ENCODE measurements at places on chromosomes 7 and 10.

DNA sequence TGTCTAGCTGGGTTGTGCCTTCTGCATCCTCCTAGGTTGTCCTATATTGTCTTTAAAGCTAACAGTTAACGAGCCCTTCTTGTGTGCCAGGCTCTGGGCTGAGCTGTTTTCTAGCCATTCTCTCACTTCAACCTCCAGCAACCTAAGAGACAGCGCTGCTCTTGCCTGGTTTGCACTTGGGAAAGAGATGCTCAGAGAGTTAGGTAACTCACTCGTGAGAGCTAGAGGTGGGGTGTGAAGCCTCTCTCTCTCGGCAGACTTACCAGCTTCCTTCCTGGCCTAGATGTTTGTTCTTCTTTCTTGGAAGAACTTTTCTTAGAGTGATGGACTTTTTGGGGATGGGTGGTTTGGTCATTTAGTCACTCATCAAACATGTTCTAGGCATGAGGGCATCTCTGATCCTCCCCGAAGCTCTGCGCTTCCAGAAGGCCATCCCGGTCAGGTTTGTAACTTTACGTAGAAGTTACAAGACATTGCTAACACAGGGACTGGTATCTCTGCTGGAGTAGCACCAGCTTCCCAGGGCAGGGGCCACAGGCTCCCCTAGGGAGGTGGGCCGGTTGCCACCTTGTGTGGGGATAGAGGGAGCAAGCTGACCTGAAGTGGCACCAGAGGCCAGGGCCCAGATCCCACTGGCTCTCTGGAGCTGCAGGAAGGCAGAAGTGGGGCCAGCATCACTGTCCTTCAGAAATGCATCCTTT lies 14.3 kb downstream of the TSPAN15 start:
- DNase-seq: no peak

GRCh38 chr7:95871075-95871848 lies 98.9 kb downstream of the DYNC1I1 start:
- DNase-seq: no peak

DNA sequence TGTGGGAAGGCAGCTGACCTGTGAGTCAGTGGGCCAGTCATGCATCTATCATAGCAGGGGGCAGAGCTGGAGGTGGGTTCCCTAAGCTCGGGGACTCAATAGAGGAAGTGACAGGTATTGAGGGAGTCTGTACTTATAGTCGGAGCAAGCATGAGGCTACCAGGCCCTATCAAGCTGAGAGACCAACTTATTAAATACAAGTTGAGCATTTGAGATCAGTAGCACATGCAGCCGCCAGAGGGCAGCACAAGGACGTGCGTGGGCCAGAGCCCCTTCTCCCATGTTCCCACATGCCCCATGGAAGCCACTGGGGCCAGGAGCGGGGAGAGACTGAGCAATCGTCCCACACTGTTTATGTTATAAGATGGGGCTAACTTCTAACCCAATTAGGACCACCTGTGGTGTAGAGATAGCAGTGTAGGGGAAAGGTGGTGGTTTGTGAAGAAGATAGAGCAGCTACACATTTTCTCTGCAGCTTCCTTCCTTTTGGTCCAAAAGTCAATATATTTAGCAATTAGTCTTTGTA lies 13.0 kb upstream of the STK31 start:
- DNase-seq: peak; percentile 15

DNA sequence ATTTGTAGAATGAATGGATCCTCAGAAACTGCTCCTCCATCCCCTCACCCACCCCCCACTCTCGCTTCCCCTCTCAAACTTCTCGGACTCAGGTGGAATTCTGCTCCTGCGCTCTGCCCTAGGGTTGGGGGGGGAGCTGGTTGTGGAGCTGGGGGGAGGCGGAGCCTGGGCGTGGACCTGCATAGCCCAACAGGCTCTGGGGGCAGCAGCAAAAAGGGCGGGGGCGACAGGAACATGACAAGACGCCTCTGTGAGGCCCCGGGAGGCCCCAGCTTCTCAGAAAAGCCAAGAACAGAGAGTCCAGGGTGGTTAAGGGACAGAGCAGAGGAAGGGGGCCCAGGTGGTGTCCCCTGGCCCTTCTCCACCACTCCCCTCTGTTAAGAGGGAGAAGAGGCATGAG lies 3.5 kb downstream of the TSC22D4 start:
- DNase-seq: peak; percentile 16

DNA sequence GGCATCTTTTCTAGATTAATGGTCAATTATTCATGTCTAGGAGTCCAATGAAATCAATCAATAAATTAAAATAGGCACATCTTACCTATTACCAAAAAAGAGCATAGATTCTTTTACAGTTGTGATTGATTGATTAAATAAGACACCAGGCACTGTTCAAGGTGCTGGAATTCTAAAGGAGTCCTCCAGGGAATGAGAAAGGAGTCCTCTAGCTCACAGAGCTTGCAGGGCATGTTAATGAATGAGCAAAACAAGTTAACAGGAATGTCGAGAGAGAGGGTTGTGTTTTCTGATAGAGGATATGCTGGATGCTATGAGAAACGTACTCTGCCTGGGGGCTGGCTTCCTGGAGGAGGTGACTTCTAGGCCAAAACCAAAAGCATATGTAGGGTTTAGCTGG lies 191.4 kb downstream of the BMPER start:
- no peak for DNase-seq

DNA sequence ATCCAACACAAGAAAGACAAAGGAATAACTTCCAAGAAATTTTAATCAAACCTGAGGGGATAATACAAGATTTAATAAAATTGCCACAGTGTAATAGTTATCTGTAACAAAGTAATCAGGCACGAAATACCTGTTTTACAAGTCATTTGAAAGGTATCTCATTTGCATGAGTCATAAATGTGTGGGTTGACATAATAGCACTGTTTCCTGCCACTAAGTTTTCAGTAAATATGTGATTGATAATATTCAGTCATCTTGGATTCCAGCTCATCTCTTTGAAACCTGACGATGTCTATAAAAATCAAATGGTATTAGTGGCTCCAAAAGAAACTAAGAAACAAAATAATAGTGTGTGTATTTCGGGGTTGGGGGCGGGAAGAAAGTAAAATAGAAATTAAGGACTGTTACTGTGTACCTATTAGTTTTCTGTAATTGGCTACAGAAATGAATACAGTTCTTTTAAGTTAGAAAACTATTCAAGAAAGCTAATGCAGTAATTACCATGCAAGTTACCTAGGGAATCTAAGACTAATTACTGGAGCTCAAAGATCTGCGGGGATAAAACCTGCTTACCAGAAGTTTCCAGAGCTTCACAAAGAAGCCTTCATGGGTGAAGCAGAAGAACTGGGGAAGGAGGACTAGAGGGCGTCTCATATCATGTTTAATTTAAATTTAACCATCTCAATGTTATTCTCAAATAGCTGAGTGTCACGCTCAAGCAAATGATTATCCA lies 100.7 kb downstream of the ST8SIA6 start:
- no peak for DNase-seq

DNA sequence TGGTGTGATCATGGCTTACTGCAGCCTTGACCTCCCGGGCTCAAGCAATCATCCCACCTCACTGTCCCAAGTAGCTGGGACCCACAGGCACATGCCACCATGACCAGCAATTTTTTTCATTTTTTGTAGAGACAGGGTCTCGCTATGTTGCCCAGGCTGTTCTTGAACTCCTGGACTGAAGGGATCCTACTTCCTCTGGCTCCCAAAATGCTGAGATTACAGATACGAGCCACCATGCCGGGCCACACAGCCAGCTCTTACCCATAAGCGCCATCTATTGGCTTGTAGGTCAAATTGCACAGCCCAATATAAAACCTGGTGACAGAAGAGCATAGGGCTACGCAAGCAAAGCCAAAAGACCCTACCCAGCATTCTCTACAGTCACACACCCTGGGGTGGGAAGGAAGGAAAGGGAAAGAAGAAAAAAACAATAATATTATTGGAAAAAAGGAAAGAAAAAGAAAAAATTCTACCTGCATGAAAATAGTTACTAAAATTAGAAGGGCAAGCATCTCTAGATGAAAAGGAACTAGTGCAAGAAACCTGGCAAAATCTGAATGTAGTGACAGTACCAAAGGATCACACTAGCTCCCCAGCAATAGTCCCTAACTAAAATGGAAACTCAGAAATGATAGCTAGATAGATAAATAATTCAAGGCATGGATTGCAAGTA lies 29.4 kb upstream of the AMPH start:
- no peak for DNase-seq

GRCh38 chr10:79139124-79139835 lies 70.5 kb downstream of the ZMIZ1 start:
- DNase-seq: no peak

- DNase-seq: no peak
These were observed 47.5 kb downstream of the ZNF680 start for GRCh38 chr7:64515330-64515729.

DNA sequence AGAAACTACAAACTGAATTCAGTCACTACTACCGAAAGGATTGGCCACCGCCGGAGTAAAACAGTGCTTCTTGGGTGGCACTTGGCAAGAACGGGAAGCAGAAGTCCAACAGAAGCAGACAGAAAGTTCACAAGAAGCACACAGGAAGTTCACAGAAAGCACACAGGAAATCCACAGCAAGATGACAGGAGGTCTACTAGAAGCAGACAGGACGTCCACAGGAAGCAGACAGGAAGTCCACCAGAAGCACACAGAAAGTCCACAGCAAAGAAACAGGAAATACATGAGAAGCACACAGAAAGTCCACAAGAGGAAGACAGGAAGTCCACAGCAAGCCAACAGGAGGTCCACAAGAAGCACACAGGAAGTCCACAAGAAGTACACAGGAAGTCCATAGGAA lies 399.2 kb upstream of the AUTS2 start:
- no peak for DNase-seq

DNA sequence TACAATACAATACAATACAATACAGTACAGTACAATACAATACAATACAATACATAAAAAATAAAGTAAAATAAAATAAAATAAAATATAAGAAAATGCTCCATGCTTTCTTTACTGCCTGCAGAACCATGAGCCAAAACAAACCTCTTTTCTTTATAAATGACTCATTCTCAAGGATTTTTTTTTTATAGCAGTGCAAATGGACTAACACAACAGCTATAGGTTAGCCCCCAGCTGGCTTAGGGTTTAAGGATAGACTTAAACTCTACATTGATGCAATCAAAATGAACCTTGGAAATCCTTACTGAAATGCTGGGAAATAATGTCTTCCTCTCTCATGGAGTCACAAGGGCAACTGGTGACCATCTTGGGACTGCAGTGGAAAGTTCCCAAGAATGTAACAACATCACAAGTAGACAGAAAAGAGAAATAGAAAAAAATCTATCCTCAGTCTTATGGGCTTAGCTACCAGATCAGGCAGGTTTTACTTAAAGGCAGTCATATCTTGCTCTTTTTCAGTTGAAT lies 348.9 kb downstream of the ARL4A start:
- DNase-seq: no peak

DNA sequence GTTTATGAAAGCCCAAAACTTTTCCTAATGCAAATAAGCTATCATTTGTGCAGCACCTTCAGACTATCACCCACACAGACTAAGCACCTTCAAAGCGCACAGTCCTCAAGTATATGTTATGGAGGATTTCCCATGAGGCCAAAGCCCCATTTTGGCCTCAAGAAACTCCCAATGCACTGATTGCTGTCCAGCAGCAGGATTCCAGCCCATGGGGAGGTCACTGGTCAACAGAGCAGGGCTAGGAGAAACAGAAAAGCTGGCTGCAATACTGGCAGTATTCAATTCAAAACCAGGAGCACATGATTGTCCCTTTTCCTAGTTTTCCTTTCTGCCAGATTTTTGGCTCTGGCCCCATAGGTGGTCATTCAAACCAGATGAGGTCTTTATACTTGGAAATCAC lies 24.5 kb upstream of the KIAA1217 start:
- no peak for DNase-seq

- no peak for DNase-seq
These were observed 31.1 kb downstream of the PLXDC2 start for GRCh38 chr10:19847321-19847720.

GRCh38 chr7:107414198-107414597 lies 55.7 kb upstream of the GPR22 start:
- no peak for DNase-seq

DNA sequence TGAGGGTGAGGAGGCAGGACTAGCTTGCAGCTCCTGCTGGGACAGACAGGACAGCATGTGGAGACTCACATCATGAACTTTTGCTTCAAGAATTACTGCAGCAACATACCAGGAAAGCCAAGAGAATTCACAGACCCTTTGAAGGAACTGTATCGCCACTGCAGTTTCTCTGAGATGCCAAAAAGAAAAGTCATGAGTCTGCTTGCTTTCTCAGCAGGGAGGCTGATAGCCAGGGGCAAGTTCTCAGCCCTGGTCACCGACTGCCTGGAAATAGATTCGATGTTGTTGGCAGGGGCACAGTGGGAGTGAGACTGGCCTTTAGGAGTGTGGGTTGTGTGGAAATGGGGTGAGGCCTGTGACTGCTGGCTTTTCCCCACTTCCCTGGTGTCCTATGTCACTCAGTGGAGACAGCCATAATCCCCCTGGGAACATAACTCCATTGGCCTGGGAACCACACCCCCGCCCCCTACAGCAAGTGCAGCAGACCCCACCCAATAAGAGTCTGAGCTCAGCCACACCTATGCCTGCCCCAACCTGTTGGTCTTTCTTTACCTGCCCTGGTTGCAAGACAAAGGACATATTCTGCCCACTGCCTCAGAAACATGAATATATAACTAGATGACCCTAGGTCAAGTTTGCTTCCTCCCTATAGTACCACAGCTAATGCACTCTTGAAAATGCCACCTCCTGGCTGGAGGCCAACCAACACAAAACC lies 1.6 kb upstream of the SAMD9 start:
- DNase-seq: no peak

- DNase-seq: no peak
These were observed 104.0 kb downstream of the PARP12 start for GRCh38 chr7:139958599-139959284.

- DNase-seq: no peak
These were observed 66.5 kb downstream of the CLRN3 start for GRCh38 chr10:127826154-127826725.

DNA sequence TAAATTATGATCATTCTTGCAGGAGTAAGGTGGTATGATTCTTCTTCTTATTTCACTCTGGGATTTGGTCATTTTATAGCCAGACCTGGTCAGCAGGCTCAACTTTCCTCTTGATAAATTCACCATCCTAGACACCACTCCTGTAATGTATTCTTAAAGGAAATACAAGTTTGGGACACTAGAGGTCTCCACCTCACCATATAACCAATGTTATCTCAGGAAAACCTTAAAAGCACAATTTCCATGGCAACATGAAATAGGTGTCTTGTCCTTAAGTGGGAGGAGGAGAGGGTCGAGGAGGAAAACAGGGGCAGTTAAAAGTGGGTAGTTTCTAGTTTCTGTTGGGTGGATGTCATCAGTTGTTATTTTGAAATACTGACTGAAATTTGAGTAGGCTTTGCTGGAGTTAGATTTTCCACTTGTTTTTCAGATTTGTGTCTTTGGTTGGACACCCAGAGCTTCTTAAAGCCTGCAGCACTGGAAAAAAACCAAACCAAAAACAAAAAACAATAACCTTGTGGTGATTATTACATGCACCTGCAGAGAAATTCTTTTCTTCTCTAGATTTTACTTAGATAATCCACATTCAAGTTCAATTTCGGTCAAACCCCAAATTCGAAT lies 163.1 kb downstream of the PRKCQ start:
- DNase-seq: no peak

DNA sequence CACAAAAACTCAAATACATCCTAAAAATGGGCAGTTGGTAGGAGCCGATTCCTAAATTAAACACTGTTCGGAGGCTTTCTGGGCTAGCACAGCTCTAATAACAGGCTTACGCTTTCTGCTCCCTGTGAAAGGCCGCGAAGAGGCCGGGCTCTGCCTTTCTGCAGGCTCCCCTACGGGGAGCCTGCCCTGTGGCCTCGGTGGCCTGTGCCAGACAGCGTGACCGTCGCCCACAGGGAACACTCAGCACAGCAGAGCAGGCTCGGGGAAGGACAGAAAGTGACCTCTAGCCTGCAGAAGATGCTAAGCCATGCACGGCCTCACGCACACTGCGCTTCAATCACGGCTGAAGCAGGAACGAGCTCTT lies 64.2 kb downstream of the DIP2C start:
- no peak for DNase-seq
